Pancreas (tissue), 10 donors: ENCODE measurements at places on chromosomes 12 and 14. TPM values are rescaled to one million over a fixed set of nuclear protein-coding genes. Genes with fewer than 3 reads are reported as not detected.

DNA sequence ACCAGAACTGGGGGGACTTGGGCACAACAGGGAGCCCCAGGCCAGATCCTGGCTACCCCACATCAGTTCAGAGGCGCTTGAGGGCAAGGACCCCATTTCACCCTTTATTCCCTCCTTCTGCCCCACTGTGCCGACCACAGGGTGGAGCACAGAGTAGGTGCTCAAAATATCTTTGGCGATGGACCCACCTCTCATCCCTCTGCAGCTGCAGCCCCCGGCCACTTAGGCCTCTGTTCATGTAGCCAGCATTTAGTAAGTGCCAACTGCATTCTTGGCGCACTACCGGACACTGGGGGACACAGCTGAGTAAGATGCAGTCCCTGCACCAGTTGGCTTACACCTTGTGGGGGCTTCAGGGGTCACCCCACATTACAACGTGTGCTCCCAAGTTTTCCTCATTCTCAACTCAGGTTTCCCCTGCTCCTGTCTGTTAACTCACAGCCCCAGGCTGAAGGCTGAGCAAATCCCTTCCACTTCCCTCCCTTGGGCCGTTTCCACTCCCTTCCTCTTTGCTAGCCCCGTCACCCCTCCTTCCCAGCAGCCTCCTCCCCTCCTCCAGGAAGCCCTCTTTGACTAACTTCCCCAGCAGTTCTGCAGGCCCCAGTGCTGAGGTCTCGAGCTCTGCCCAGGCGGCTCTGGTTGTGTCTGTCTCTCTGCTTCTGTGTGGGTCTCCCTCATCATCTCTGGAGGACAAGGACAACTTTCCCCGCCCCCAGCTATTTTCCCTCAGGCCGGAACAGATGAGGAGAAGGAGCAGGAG is 26.5 kb downstream of the KRT80 start:
- peaks cover 5% of the 10 kb centered on the region for H3K4me1 ChIP-seq
- DNase-seq: no peak
- H3K36me3 ChIP-seq: no peaks in the 10 kb centered on the region
- no peak overlapping the region for H3K27ac ChIP-seq
- no peak overlapping the region for H3K4me3 ChIP-seq
- H3K27me3 ChIP-seq: no peaks in the 10 kb centered on the region

- no peak overlapping the region for H3K4me3 ChIP-seq
- H3K4me1 ChIP-seq: no peaks in the 10 kb centered on the region
- no peaks in the 10 kb centered on the region for H3K27me3 ChIP-seq
- H3K36me3 ChIP-seq: no peaks in the 10 kb centered on the region
- no peak for DNase-seq
These were observed 147.3 kb downstream of the PPM1H start for GRCh38 chr12:62787611-62788010.

Gene ATG101
- 18.0 TPM for total RNA-seq

DNA sequence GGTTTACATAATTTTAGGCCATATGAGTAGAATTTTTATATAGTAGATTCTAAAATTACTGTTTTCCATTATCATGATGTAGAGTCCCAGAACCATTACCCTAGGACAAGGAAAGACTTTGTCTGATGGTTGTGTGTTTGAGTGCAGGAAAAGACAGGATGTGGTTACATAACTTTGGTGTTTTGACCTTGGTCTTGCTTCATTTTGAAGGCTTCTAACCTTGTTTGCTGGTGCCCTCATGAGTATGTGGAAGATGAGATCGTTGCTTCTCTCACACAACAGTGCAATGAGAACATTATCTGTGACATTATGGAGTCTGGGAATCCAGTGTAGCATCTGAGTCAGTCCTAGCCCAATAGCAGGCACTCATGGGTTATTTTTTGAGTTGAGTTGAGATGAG is 106.2 kb downstream of the IGF1 start:
- H3K27me3 ChIP-seq: no peaks in the 10 kb centered on the region
- H3K36me3 ChIP-seq: no peaks in the 10 kb centered on the region
- H3K4me1 ChIP-seq: no peaks in the 10 kb centered on the region
- H3K27ac ChIP-seq: no peak overlapping the region

- H3K27me3 ChIP-seq: no peaks in the 10 kb centered on the region
- DNase-seq: no peak
- H3K4me1 ChIP-seq: no peaks in the 10 kb centered on the region
- no peak overlapping the region for H3K27ac ChIP-seq
- no peaks in the 10 kb centered on the region for H3K36me3 ChIP-seq
These were observed 10.0 kb downstream of the VWF start for GRCh38 chr12:6114476-6114870.

Gene GALNT6
- total RNA-seq: 12.0 TPM

Gene TNFRSF1A
- 53.3 TPM for total RNA-seq

DNA sequence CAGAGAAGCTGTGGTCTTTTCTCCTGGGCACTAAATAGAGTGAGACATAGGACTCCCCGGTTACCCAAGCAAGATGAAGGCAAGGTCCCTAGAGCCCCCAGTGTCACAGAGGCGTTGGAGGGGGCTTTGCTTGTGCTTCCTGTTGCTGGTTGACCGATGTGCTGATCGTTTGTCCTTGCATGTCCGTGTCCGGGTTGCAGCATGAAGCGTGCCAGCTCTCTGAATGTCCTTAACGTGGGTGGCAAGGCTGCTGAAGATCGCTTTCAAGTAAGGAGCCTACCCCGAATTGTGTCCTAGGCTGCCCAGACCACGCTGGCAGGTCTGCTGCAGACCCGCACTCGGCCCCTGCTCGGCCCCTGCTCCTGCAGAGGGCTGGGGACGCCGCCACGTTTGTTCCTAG is 23.1 kb downstream of the XRCC3 start:
- no peak overlapping the region for H3K4me3 ChIP-seq
- H3K4me1 ChIP-seq: no peaks in the 10 kb centered on the region
- H3K36me3 ChIP-seq: no peaks in the 10 kb centered on the region
- H3K27me3 ChIP-seq: no peaks in the 10 kb centered on the region

GRCh38 chr14:99891900-99892299 is 98.7 kb downstream of the EML1 start:
- no peaks in the 10 kb centered on the region for H3K36me3 ChIP-seq
- H3K27ac ChIP-seq: no peak overlapping the region
- no peak for DNase-seq
- no peak overlapping the region for H3K4me3 ChIP-seq
- H3K27me3 ChIP-seq: no peaks in the 10 kb centered on the region

- no peaks in the 10 kb centered on the region for H3K27me3 ChIP-seq
- no peaks in the 10 kb centered on the region for H3K36me3 ChIP-seq
- peaks cover 5% of the 10 kb centered on the region for H3K4me1 ChIP-seq
- no peak overlapping the region for H3K4me3 ChIP-seq
These were observed 191.3 kb upstream of the AMIGO2 start for GRCh38 chr12:47270782-47271664.

Gene NTF3
- not detected for total RNA-seq

DNA sequence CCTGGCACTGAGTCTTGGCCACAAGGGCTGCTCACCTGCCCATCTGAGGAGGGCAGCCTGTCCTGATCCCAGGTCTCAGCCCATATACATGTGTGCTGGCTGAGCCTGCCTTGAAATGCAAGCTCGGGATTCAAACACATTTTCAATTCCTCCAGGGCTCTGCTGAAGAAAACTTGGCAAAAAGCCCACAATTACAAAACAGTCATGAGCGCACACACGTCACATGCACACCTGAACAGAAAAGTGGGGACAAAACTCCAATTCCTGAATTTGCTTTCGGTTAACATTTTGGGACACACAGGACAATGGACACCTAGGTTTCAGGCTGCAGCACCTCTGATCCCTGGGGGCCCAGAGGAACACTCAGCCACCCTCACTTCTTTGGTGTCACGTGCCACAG is 113.9 kb downstream of the RBM19 start:
- H3K4me1 ChIP-seq: no peaks in the 10 kb centered on the region
- H3K4me3 ChIP-seq: no peak overlapping the region
- no peak for DNase-seq
- H3K27me3 ChIP-seq: no peaks in the 10 kb centered on the region
- H3K27ac ChIP-seq: no peak overlapping the region

Gene SOS2
- total RNA-seq: 14.1 TPM

GRCh38 chr12:130476451-130477135 is 138.9 kb downstream of the PIWIL1 start:
- H3K4me3 ChIP-seq: no peak overlapping the region
- H3K4me1 ChIP-seq: no peaks in the 10 kb centered on the region
- no peaks in the 10 kb centered on the region for H3K27me3 ChIP-seq
- H3K27ac ChIP-seq: no peak overlapping the region

Gene TMEM233
- total RNA-seq: 0.06 TPM

Gene DNM1L
- total RNA-seq: 14.0 TPM

Gene MGAT4C
- 0.55 TPM for total RNA-seq

DNA sequence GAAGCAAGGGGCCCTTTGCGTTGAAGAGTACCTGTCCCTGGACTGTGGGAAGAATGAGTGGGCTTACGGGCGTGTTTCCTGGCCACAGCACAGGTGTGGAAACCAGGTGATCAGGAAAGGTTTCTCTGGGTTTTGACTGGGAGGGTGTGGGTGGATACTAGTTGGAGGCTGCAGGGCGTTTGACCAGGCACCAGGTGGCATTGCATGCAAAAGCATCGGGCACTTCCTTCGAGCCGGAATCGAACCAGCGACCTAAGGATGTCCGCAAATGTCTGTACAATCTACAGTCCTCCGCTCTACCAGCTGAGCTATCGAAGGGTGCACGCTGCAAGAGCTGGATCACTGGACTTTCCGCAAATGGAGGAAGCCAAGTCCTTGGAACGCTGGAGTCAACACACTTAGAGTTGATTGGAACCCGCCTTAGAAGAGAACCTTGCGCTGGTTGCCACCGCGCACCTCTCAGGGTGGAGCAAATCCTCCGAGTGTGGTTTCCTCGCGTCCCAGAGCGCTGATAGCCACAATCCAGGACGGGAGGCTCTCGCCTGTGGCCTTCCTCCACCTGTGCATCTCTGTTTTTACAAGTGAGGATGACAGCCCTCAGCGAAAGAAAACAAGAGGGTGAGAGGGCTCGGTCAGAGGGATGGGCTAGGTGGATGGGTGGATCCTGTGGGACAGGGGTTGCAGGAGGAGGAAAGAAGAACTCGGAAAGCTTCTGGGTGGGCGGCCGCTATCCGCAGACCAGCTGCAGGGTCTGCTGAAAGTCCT is 21.2 kb upstream of the RNASE4 start:
- H3K27me3 ChIP-seq: no peaks in the 10 kb centered on the region
- no peaks in the 10 kb centered on the region for H3K36me3 ChIP-seq
- peak overlapping the region; percentile 11 for H3K4me3 ChIP-seq
- H3K4me1 ChIP-seq: no peaks in the 10 kb centered on the region
- peak; percentile 78 for DNase-seq

- no peak for DNase-seq
- no peak overlapping the region for H3K27ac ChIP-seq
- H3K27me3 ChIP-seq: no peaks in the 10 kb centered on the region
- no peak overlapping the region for H3K4me3 ChIP-seq
- H3K36me3 ChIP-seq: no peaks in the 10 kb centered on the region
These were observed 181.1 kb downstream of the SLC15A5 start for GRCh38 chr12:16096273-16096849.

- H3K4me3 ChIP-seq: no peak overlapping the region
- no peaks in the 10 kb centered on the region for H3K27me3 ChIP-seq
- H3K27ac ChIP-seq: no peak overlapping the region
- H3K36me3 ChIP-seq: no peaks in the 10 kb centered on the region
These were observed 272.3 kb downstream of the TMTC2 start for GRCh38 chr12:82958966-82959365.

GRCh38 chr12:79439175-79439825 is 251.5 kb downstream of the PAWR start:
- no peaks in the 10 kb centered on the region for H3K27me3 ChIP-seq
- DNase-seq: no peak
- no peak overlapping the region for H3K4me3 ChIP-seq
- no peak overlapping the region for H3K27ac ChIP-seq

- no peaks in the 10 kb centered on the region for H3K36me3 ChIP-seq
- no peaks in the 10 kb centered on the region for H3K27me3 ChIP-seq
- H3K27ac ChIP-seq: no peak overlapping the region
- no peak for DNase-seq
- no peaks in the 10 kb centered on the region for H3K4me1 ChIP-seq
These were observed 250.4 kb upstream of the SEL1L start for GRCh38 chr14:81784084-81784483.

DNA sequence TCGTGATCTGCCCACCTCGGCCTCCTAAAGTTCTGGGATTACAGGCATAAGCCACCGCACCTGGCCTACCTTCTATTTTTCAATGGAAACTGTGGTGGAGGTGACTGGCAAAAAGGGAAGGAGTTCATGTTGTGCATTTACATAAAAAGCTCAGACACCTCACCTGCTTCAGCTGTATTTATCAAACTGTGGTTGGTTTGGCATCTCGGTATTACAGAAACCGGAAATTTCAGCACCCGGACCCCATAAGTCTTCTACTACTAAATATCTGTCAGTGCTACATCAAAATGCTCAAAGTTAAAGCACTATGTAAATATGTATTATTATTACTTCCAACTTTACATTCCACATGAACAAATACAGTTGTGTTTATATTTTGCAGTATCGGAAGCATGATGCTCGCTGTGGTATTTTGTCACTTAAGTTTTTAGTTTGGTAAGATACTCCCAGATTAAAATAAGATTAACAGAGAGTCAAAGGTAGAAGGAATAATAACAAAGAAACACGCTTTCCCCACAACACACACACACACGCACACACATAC is 95.4 kb downstream of the ITPR2 start:
- no peaks in the 10 kb centered on the region for H3K36me3 ChIP-seq
- H3K27me3 ChIP-seq: no peaks in the 10 kb centered on the region
- peak overlapping the region; percentile 56 for H3K27ac ChIP-seq
- peaks cover 12% of the 10 kb centered on the region for H3K4me1 ChIP-seq
- DNase-seq: no peak

Gene MFAP5
- total RNA-seq: 14.2 TPM

- peaks cover 18% of the 10 kb centered on the region for H3K4me1 ChIP-seq
- H3K27ac ChIP-seq: no peak overlapping the region
- no peaks in the 10 kb centered on the region for H3K36me3 ChIP-seq
- H3K27me3 ChIP-seq: no peaks in the 10 kb centered on the region
- no peak for DNase-seq
- H3K4me3 ChIP-seq: no peak overlapping the region
These were observed 47.2 kb downstream of the FGD4 start for GRCh38 chr12:32446316-32447119.

GRCh38 chr12:104456950-104457745 is 400 bp downstream of the CHST11 start:
- no peaks in the 10 kb centered on the region for H3K36me3 ChIP-seq
- H3K4me1 ChIP-seq: no peaks in the 10 kb centered on the region
- H3K4me3 ChIP-seq: peak overlapping the region; percentile 58
- no peaks in the 10 kb centered on the region for H3K27me3 ChIP-seq
- DNase-seq: peak; percentile 78

DNA sequence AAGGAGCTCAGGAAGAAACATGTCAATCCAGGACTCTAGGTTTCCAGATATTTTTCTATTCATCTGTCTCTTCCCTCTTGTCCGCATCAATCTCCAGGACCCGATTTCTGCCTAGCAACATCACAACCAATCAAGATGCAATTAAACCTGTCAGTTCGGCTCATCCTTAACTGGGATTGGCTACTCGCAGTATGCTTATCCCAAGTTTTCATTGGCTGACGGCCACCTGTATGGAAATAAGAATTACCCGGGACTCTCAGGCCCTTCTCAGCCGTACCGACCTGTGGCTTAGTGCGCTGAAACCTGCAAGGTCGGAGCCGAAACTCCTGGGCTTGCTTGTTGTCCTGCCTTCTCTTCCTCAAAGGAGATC is 20.4 kb upstream of the ATP5MC2 start:
- H3K27me3 ChIP-seq: peaks cover 28% of the 10 kb centered on the region
- peak; percentile 60 for DNase-seq
- no peak overlapping the region for H3K27ac ChIP-seq
- H3K4me1 ChIP-seq: no peaks in the 10 kb centered on the region
- no peak overlapping the region for H3K4me3 ChIP-seq
